ENCODE measurements at places on chromosomes 6 and 20.

- no peak for DNase-seq
Observed at GRCh38 chr6:3940703-3941102, 91.5 kb downstream of the FAM50B start.

DNA sequence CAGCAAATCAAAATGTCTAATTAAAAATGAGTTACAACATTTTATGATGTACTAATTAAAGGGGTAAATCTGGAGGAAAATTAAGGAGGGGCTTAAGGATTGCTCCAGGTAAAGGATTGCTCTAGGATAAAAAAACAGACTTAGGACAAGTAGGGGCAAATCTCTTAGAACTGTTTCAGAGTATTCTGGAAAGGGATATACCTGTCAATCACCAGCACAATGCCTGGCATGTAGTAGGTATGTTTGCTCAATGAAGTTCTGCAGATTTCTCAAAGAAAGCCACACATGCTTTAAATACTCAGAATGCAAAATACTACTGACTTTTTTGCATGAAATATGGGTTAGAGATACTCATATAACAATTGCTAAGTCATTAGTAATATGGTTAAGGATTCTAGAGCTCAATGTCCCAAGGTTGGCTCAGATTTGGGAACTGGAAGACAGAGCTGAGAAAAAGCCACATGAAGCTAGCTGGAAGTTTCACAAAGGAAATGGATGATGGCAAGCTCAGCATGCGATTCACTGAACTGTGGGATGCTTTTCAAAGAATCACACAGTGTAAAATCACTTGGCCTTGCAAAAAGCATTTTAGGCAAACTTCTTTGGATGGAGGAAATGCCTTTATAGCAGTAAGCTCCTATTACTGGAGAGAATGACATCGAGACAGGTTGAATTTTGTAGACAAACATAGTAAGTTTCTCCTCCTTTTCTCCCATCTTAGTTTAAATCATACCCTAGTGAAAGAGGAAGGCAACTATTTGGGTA lies 72.8 kb downstream of the MAP3K5 start:
- DNase-seq = no peak

DNA sequence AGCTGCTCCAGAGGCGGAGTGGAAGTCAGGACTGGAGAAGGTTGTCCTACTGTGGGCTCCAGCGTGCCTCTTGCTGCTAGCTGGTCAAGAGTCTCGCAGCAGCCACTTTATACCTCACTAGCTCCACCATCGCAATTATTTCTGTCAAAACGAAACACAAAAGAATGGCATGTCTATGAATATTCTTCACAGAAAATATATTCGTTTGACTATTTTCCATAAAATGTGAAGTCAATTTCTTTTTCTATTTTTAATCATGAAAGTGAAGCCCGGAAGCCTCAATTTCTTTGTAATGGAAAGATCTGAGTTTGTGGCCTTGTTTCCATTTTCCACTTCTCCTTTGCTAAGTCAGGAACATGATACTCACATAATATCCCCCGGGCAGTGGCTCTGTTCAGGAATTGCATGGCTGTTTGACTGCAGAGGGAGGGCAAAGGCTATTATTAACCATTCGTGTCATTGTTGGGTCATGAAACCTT lies 51.7 kb downstream of the DTD1 start:
- DNase-seq = no peak

GRCh38 chr6:137893726-137894125 lies 26.7 kb downstream of the TNFAIP3 start:
- DNase-seq = no peak

GRCh38 chr20:59258221-59258621 lies 42.2 kb upstream of the EDN3 start:
- DNase-seq = no peak

DNA sequence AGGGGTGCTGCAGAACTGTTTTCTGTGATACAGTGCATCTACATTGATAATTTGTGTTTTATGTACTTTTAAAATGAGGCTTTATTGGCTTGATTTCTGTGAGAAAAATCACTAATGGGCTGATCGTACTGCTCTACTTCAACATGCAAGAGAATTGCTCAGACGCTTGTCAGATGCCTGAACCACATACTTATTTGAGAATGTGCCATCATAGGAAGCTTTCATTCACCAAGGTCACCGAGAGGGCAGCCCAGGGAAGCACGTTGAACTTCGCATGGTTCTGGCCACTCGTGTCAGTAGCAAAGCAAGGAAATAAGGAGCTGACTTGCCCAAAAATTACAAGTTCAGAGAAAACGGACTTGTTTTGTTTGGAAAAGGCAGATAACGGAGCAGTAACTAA lies 168.5 kb upstream of the AKAP12 start:
- DNase-seq = no peak

- DNase-seq = no peak
Observed at GRCh38 chr20:2864626-2865025, 8.7 kb upstream of the PTPRA start.

GRCh38 chr6:36683656-36684446 lies 5.3 kb downstream of the CDKN1A start:
- peak; percentile 18 for DNase-seq

DNA sequence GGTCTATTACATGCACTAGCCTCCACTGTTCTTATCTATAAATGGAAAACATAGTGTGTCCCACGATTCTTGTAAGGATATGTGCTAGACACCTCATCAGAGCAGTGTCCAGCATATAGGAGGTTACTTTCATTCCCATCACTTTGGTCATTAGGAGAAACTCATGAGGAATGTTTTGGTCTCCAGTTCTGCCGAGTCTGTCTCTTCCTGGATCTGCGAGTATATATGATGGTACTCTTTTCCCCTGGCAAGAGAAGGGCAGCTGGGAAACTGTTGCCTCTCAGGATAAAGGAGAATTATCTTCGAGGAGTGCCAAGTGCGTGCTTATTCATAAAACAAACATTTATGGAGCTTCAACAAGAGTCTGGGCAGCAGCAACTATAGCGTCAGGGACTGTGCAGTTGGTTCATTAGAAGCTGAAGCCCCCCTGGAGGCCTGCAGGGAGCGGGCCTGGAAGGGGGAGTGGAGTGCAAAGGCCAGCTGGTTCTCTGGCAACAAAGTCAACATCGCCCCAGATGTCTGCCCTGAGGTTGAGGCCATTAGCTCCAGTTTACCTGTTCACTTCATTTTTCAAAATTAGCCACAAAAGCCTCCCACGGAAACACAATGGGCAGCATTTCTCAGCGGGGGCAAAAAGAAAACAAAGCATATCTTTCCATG lies 811.9 kb downstream of the MAFB start:
- DNase-seq = no peak

Data from memory B cell (primary cell).